CD4-positive, alpha-beta T cell treated with Interleukin-10 for 1 hour (primary cell): ENCODE measurements at places on chromosomes 5 and 9.
A peak's percentile ranks its signal among the peaks of the same experiment; 100 is the strongest.

DNA sequence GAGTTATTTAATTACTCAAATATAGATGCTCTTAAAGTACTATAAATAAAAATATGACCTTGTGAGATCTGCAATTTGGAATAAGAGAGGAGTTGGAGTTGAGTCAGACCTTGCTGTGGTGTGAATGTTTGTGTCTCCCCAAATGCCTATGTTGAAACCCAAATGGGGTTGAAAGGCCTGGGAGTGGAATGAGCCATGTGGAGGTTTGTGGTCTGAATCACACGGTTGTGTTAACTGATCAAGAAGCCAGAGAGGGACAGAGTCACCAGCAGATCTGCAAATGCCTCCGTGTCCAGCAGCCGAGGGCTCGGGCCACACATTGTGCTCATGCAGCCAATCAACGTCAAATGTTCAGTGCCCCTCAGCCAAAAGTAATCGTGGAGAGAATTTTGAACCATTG, 404.4 kb downstream of the ICE1 start:
- no peak for DNase-seq

DNA sequence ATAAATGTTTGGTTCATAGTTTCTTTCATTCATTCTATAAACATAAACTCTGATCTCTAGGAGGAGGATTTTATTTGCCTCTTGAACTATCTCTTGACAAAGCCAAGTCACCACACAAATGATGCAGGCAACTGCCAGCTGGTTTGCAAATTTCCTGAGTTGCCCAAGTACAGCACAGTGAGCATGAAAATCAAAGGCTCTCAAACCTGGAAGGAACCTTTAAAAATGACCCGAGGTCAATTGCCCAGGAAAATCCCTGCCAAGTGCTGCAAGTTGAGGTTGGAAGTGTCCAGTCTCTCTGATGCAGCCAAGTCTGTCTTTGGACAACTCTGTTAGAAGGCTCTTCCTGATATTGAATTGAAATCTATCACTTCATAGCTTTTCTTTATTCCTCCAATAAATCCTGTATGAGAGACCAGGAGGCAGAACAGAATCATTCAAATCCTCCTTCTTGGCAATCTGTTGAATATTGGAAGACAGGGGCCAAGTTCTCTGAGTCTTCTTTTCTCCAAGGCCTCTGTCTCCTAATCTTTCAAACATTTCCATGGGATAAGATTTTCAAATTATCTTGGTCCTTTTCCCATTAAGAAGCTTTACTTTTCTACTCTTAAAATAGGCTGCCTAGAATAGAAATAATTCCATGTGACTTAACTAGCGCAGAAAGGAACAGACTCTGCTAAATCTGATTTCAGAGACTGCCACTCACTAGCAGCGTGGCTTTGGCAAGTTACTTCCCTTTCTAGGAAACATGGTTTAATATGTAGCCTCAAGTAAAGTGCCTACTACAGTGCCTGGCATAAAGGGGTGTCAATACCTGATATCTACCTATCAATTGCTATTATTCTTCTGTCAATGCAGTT, 159.2 kb downstream of the SNX18 start:
- no peak for DNase-seq

- no peak for DNase-seq
Observed at GRCh38 chr5:119410448-119411159, 41.7 kb upstream of the HSD17B4 start.

DNA sequence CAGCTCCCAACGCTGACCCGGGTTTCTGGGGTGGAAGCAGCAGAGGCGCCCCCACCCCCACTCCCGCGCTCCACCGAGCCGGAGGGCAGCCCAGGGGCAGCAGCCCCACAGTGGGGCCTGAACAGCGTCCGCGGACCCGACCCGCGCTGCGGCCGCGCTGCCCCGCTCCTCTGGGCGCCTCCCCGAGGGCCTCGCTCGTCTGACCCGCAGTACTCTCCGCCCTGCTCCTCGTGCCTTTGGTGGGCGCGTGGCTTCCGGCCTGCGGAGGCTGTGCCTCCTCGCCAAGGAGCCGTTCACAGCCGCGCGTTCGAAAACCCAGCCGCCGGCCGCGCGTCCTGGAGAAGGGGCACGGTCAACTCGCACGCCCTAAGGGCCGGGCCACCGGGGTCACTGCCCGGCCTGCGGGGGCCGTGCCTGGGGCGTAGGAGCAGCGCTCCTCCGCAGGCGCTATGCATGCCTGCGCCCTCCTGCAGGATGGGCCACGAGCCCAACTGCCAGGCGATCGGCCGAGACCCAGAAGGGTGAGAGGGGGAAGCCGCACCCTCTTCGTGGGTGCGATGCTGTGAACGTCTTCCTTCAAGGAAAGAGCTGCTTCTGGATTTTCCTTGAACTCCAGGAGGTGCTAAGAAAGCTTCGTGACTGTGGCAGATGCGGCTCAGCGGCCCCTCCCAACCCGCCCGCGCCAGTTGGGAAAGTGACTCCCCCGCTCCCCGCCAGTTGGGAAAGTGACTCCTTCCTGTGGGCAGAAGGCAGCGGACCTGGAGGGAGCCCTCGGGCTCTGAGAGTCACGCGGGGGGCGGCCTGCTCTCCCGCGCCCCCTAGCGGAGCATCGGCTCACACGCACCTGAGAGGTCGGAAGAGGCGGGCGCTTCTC, 82.7 kb downstream of the HSD17B3 start:
- peak; percentile 49 for DNase-seq

DNA sequence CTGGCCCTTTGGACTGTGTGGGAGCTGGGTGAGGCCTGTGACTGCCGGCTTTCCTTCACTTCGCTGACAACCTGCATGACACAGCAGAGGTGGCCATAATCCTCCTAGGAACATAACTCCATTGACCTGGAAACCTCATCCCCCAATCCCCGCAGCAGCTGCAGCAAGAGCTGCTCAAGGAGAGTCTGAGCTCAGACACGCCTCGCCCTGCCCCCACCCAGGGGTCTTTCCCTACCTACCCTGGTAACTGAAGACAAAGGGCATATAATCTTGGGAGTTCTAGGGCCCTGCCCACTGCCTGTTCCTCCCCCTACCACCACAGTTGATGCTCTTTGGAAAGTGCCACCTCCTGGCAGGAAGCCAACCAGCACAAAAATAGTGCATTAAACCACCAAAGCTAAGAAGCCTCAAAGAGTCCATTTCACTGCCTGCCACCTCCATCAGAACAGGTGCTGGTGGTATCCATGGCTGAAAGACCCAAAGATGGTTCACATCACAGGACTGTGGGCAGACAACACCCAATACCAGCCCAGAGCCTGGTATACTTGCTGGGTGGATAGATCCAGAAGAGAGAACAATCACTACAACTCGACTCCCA, 18.4 kb downstream of the TRIM36 start:
- no peak for DNase-seq

DNA sequence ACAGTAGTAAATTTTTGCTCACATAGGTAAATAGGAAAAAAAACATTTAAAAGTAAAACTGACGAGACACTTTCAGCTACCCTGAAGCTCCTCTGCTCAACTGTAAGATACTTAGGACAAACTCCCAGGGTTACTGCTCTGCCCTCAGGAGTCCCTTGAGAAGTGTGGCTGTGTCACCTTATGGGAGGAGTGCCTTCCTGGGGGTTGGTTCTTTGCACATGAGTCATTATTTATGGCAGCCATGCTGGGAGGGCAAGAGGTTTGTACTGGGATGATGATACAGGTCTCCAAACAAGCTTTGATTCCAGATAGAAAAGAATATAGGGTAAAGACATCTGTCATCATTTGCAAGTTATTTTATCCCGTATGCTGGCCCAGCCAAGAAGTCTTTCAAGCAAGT, 45.9 kb downstream of the TTC1 start:
- DNase-seq = no peak

DNA sequence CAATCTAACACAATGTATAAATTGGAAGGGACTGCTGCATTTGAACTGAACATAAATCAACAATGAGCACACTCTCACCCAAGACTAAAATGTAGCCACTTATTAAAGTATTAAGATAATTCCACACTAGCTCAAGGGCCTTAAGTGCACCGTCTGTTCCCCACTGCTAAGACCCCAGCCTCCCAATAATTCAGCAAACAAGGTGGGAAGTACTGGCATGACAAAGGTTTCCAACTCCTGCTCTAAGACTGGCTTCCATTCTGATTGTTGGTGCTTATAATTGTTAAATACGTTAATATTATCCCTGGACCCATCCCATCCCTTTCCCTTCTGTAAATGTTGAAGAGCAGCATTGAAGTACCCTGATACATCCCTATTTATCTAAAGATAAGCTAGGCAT, 636.7 kb downstream of the NR2F1-AS1 start:
- DNase-seq = no peak

- no peak for DNase-seq
Observed at GRCh38 chr5:143147902-143148301, 255.6 kb downstream of the NR3C1 start.

DNA sequence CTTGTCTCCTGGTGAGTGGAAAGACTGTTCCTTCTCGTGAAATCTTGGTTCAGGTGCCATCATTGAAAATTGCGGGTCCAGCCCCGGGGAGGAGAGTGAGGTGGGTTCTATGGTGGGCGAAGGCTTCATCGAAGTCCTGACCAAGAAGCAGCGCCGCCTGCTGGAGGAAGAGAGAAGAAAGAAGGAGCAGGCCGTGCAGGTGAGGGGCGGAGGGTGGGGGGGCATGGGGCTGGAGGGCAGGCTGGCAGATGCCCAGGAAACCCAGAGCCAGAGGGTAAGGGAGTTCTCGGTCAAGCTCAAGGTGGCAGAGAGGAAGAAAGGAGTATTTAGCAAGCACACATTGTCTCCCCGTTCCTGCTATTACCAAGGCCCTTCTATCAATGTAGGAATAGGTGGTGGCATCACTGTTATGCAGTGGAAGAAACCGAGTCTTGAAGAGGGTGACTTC, 24.3 kb upstream of the POMT1 start:
- peak; percentile 66 for DNase-seq

- peak; percentile 2 for DNase-seq
Observed at GRCh38 chr5:96381526-96381925, 51.5 kb downstream of the PCSK1 start.

- peak; percentile 9 for DNase-seq
Observed at GRCh38 chr9:19378647-19379046, 1.4 kb downstream of the RPS6 start.

DNA sequence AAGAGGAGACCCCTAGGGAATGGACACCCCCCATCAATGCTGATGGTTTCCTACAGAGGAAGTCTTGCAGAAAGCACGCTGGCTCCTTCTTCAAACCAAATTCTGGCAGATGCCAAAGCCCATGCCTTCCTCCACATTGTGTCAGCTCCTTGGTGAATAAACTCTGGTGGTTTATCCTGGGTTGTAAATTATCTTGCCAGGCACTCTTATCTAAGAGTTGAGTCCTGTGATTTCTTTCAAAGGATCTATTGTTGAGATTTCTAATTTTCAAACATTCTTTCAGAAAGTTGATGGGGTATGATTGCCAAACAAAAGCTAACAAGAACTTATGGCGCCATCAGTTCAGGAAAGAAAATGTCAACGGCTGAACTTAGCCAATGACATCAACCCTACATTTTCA, 160.4 kb downstream of the NSG2 start:
- DNase-seq = no peak

GRCh38 chr9:124137009-124137943, 120.5 kb upstream of the NEK6 start:
- DNase-seq = no peak

- peak; percentile 67 for DNase-seq
Observed at GRCh38 chr9:32968101-32969011, 33.1 kb downstream of the APTX start.

DNA sequence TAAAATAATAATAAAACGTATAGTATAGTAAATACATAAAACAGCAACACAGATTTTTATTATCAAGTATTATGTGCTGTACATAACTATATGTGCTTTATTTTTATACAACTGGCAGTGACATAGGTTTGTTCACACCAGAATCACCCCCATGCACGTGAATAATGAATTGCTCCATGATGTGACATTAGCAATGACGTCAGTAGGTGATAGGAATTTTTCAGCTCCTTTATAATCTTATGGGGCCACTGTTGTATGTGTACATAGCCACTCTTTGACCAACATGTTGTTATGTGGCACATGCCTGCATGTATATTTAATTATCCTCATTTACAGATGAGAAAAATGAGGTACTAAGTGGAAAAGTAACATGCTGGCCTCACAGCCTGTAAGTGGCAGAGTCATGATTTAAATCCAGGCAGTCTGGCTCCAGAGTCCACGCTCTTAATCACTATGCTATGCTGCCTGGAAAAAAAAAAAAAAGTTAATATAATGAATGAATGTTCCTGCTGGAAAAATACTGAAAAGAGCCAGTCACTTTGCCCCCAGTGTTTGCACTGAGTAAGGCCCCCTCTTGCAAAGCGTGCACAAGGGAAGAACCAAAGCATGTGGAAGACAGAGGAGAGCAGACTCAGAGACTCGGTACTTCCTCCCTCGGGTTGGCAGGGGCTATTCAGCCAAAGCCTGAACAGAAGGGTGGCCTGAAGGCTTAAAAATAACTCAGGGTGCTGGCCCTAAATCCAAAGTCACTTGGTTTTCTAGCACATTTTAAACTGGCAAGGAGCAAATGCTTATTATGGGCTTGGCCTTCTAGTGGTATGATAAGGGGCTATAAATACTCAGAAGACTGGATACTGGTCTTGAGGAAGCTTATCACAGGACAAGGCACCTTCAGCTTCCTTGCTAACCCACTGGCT, 206.8 kb downstream of the GLIS3 start:
- no peak for DNase-seq

DNA sequence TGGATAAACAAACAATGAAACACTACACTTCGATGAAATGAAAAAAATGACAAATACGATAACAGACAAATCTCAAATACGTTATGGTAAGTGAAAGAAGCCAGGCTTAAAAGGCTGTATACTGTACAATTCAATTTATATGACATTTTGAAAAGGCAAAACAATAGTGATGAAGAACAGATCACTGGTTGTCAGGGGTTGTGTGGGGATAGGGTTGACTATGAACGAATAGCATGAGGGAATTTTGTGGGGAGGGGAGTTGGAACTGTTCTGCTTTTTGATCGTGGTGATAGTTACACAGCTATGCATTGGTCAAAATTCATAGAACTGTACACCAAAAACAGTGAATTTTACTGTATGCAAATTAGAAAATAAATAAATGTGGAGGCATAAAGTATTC, 7.8 kb upstream of the FER start:
- DNase-seq = no peak

- no peak for DNase-seq
Observed at GRCh38 chr5:1765141-1765879, 34.3 kb downstream of the MRPL36 start.

DNA sequence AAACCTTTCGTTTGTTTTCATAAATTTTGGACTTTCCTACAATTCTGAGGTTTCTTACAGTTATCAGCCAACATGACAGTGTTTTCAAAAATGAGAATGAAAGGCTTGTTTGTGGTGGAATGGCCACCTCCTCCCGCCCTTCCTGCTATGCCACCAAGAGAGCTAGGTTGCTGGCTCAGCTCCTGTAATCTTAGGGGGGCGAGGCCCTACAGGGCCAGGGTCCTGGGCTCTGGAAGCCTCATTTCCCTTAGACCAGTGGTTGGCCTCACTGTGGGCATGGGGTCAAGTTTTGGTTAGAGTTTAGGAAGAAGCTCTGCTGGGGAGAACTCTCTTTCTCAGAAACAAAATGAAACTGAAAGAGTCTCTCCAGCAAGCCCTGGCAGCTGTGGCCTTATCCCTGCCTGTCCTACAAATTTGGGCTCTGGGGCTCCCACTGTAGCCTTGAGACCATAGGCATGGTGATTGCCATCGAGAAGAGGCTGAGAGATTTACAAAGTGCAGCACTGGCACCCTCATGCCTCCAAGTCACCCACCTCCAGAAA, 66.2 kb downstream of the IRX1 start:
- DNase-seq = no peak

GRCh38 chr9:117008876-117009275, 321.8 kb downstream of the TRIM32 start:
- no peak for DNase-seq
